ENCODE measurements at places on chromosomes 2 and 18.

DNA sequence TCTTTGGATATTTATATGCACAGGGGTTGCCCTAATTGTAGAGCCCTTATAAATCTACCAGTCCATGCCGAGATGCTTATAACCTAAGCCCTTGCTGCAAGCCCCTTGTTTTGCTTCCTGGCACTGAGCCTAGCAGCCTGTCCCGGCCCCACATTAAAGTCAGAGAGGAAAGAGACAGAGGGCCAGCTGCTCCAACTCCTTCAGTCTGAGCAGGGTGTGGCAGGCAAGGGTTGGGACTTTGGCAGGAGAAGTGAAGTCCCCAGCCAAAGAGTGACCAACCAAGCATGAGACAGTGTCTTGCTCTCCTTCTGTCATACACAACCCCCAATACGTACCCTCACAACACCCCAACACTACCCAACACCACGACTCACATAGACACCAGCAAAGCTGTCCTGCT lies 54.7 kb upstream of the FZD7 start:
- DNase-seq: no peak

DNA sequence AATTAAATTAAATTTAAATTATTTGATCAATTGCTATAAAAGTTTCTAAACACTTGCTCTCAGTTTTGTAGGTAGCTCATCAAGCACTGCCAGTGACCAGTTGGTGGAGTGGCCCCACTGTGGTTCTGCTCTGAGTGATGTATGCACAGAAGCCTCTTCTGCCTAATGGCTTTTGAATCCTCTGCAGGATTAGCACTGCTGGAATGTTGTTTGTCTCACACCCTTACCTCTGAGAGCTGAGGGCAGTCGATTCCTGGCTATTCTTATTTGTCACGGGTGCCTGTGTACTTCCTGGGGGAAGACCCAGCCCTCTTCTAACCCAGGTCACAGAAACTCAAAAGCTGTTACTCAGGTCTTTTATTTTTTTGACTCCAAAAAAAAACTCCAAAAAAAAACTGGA lies 9.5 kb downstream of the CAPN14 start:
- DNase-seq: no peak

GRCh38 chr2:72949045-72949444 lies 31.7 kb downstream of the EMX1 start:
- no peak for DNase-seq

DNA sequence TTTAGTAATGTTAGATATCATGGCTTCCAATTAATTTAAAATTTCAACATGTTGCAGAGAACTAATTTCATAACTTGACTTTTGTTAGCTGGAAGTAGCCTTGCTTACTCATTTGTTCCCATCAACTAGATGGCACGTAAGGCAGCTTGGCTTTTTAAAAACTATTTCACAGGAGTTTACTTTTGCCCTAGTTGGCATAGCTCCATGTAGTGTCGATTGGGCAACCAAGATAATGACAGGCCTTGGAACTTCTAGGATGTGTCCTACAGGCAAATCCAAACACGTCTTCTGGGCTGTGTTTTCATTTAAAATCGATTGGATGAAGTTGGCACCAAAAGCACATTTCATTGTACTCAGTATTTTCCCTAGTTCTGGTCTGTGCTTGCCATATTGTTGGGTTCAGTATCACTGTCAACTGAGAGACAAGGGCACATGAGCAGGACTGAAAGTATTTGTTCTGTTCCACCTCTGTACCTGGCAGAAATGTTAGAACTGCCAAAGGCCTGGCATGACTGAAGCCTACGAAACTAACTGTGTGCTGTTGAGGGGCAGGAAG lies 29.4 kb downstream of the HADHB start:
- DNase-seq: no peak

GRCh38 chr18:23553887-23554286 lies 32.4 kb downstream of the NPC1 start:
- DNase-seq: no peak

- DNase-seq: no peak
Measured at GRCh38 chr2:212745359-212745758, 206.8 kb upstream of the ERBB4 start.

- DNase-seq: no peak
Measured at GRCh38 chr2:239814861-239815601, 210.1 kb downstream of the NDUFA10 start.

GRCh38 chr2:177726931-177727348 lies 334.4 kb downstream of the AGPS start:
- no peak for DNase-seq

DNA sequence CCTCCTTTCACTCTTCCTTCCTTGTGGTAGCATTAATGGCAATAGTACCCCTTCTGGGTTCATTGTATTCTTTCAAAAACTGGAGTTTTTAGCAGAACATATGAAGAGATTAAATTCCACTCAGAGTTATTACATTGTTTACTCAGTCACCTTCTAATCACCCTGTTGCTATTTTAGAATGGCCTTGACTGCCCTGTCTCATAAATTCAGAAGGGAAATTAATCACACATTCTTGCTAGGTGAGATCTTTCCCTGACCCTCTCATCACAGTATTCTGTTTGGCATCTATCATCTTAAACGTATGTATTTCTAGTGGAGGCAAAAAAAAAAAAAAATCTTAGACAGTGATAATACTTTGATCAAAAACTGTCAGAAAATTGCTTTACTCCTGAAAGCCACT lies 760.4 kb downstream of the ADCYAP1 start:
- DNase-seq: no peak

DNA sequence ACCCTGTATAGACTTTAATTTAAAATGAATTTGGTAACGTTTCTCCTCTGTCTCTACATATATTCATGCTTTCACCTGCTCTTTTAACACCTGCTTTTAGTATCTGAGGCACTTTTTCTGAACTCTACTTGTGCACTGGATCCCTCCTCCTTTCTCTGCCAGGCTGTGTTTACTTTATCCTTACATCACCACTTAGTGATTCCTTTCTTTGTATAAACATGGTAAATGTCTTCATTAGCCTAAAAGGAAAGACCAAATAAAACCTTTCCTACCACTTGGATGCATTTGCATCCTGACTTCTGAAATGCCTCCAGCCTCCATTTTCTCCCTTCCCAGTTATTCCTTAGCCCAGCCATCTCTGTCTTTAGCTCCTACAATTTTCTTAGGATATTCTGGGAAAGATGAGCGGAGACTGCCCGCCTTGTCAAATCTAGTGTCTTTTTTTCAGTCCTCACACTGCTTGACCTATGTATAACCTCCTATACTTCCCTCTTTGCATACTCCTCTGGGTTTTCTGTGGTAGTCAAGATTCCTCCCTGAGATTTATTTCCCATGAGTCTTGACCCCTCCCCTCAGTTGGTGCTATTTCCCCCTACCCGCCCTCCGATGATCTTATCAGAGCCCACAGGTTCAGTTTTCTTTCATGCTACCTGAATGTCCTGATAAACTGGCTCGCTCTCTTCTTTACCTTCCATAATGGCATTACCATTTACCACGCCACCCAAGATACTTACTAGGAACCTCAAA lies 44.8 kb downstream of the REL start:
- peak; percentile 47 for DNase-seq

DNA sequence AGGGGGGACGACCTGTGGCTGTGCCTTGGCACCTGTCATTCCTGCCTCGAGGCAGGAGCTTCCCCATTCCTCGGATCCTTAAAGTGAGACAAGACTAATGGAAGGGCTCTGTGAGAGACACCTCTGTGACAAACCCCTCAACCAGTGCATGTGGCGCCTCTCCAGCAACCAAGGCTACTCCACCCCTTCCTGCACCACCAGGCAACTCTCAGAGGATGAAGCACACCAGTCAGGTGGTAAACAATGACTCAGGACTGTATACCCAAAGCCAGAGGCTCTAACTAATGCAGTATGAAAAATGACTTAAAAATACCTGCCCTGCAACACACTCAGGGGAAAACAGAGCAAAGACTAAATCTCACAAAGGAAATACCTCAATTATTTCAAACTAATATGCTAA lies 136.9 kb downstream of the UXS1 start:
- no peak for DNase-seq

GRCh38 chr2:115294999-115295398 lies 852.6 kb downstream of the DPP10 start:
- DNase-seq: no peak

DNA sequence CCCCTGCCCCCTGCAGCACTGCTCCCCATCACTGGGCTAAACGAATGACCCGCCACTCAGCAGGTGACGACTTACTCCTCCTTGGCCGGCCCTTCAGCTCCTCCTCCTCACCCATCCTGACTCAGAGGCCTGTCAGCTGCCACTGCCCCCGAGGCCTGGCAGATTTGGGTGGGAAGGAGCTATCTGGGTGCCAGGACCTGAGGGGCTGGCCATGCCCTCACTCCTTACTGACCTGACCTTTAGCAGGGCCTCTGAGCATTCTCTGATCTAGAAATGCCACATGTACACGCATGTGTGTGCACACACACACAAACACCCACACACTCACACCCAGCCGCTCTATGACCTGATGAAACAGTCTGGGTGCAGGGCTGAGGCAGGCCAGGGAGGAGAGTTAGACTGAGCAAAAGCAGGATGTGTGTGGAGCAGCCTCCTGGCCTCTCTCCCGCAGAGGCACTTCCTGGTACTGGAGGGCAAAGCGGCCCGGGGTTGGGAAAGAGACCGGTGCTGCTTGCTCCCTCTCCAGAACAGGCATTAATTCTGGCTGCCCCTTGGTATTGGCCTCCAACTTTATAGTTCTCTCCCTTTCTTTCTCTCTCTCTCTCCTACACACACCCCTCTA lies 68.0 kb downstream of the ZFP36L2 start:
- peak; percentile 72 for DNase-seq

DNA sequence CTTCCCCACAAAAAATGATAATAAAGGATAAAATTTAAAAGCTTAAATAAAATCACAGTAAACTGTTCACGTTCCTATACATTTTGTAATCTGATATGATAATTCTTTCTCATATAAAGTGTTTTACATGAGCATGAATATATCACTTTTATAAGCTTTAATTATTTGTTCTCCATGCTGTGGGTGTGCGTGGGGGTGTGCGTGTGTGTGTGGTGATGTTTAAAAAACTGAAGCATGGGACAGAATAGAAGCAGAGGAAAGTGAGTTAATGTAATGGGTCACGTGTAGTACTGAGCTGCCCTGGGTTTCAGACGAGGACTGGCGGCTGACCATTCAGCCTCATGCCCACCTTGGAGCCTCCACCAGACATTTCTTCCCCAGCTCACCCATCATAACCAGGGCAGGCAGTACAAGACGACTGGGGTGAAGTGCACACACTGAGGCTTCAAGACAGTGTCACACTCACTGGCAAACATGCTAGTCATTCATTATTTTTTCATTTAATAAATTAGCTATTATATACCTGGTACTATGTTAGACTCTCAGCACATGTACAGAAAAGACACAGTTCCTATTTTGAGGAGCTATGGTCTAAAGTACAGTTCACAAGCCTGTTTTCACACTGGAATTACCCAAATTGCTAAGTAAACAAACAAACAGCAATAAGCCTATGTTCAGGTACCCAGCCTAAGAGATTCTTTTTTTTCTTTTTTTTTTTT lies 97.2 kb upstream of the LPIN2 start:
- DNase-seq: no peak

- no peak for DNase-seq
Measured at GRCh38 chr2:118473241-118473640, 374.2 kb downstream of the EN1 start.

GRCh38 chr2:230828272-230828961 lies 36.3 kb upstream of the ITM2C start:
- no peak for DNase-seq

GRCh38 chr2:111715987-111716904 lies 167.7 kb downstream of the ANAPC1 start:
- no peak for DNase-seq

- DNase-seq: no peak
Measured at GRCh38 chr2:33763671-33764310, 164.7 kb upstream of the FAM98A start.

- no peak for DNase-seq
Measured at GRCh38 chr2:143356736-143357446, 227.7 kb downstream of the ARHGAP15 start.

DNA sequence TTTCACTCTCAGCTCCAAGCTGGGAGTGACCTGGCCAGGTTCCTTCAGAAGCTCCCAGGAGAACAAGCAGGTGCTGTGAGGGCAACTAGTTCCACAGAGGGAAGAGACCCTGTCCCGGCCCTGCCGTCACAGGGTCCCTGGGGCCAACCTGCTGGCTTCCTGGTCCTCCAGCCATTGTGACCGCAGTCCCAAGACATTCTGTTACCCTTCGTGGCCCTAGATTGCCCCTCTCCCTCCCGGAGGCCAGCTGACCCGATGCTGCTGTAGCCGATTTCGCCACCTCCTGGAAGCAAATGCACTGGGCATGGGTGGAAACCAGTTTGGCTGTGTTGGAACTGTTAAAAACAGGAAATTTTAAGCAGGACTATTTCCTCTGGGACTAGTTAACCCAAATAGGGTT lies 55.4 kb downstream of the EPAS1 start:
- DNase-seq: no peak

GRCh38 chr2:195559431-195559914 lies 97.6 kb upstream of the SLC39A10 start:
- DNase-seq: peak; percentile 97

DNA sequence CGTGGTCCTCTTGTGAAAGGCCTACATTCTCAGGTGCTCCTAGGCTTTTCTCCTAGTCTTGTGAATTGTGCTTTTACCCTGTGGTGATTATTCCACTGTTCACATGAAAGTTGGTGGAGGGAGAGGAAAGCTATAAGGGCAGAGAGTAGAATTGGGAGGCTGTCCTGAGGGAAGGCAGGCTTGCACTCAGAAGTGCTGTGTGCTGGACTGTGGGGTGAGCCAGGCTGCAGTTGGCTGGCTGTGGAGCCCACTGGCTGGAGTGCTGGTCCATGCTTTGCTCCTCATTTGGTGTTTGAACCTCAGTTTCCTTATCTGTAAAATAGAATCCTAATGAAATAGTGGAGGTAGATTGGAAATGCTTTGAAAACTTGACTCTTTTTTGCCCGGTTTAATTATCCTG lies 21.3 kb downstream of the LIMS1 start:
- no peak for DNase-seq

DNA sequence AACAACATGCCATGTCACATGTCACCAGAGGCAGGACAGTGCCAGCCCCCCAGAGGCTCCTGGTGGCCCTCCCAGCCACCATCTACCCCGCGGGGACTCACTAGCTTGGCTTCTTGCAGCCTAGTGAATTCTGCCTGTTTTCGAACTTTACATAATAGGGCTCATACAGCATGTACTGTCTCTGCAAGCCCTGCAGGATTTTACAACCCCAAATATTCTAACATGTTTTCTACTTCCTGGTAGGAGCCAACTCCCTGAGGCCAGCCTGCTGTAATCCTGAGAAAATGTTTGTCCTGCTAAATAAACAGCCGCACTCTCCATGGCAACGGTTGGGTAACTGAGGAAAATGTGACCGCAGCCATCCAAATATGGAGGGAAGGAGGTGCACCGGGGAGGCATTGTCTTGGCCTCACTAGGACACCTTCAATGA lies 2.7 kb downstream of the PER2 start:
- no peak for DNase-seq

GRCh38 chr2:18961991-18962421 lies 372.6 kb upstream of the NT5C1B start:
- DNase-seq: no peak

All from KBM-7 (cell line).